Cortex of kidney (tissue), 1 donor: ENCODE measurements at places on chromosomes 6 and 20.

DNA sequence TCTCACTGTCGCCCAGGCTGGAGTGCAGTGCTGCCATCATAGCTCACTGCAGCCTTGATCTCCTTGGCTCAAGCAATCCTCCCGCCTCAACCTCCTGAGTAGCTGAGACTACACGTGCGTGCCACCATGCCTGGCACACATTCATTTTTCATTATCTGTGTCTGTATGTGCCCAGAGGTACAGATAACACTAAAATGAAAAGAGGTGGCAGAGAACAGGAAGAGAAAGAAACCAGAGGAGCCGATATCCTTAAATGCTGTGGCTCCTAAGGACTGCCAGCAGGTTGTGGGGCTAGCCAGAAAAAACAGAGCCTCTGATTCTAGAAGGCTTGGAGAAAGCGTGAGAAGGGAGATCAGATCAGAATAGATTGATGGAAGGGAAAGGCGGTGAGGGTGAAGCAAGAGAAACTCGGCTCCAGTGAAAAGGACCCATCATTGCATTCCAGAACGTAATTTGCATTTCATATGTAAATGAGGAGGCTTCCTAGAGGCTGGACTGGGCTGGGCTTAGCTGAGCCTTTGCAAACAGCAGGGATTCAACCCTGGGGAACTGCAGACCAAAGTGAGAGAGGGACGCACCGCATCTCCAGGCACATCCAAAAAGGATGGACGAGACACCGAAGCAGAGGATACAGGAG is 64.2 kb downstream of the GCNT2 start:
- DNase-seq: no peak

GRCh38 chr6:70520575-70520974 is 46.2 kb upstream of the SDHAF4 start:
- DNase-seq: no peak

GRCh38 chr6:35522151-35522550 is 9.5 kb upstream of the TULP1 start:
- no peak for DNase-seq

DNA sequence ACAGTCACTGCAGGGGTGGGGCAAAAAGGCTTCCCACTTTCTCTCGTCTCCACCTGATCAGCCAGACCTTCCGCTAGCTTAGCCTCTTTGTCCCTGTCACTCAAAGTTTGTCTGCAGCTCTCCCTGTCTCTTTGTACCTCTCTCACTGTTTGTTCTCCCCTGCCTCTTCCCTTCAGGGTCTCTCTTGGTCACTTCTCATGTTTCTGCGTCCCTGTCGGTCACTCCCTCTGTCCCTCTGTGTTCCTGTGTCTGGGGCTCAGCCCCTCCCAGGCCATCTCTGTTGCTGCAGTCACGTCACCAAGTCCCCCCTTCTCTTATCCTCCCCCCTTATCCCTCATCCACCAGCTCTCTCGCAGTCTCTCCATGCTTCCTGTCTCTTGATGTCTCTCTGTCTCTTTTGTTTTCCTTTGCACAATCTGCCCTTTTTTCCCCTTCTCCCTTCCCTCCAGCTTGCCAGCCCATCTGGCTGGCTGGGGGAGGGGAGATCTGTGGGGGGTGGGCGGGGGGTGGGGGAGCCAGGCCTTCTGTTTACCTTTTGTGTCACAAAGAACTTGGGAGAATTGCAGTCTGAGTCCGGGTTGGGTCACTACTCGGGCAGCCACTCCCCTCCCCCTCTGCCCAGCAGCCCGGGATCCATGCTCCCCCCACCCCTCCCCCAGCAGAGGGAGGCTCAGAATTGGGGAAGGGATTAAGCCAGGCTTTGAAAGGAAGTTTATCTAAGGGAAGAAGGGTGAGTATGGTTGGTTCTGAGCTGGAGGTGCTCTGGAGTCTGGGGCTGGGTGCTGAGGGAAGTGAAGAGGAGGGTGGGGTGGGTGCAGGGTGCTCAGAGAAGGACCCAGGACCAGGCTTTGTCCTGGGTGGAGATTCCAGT is 32.3 kb downstream of the FOXP4 start:
- DNase-seq: no peak

GRCh38 chr20:19975436-19975799 is 41.7 kb upstream of the NAA20 start:
- no peak for DNase-seq

- no peak for DNase-seq
Measured at GRCh38 chr6:105545228-105545920, 142.5 kb upstream of the PREP start.

- DNase-seq: no peak
Measured at GRCh38 chr20:53829724-53830521, 236.3 kb upstream of the ZNF217 start.

GRCh38 chr6:20096536-20096935 is 115.7 kb downstream of the MBOAT1 start:
- DNase-seq: no peak

DNA sequence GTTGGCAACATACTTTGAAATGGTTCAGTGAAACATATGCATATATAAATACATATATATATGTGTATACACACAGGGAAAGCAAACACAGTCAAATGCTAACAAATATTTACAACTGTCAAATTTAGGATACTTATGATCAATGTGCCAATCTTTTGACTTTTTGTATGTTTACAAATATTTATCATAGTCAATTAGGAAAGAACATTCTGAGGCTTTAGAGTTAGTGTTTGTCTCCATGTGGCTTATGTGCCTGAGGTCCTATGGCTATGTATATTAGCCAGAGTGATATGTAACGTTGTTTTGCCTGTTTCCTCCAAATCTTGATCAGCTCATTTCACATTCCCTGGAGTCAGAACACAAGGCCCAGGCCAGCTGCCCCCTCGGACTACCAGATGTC is 126.5 kb upstream of the MAN1A1 start:
- no peak for DNase-seq

DNA sequence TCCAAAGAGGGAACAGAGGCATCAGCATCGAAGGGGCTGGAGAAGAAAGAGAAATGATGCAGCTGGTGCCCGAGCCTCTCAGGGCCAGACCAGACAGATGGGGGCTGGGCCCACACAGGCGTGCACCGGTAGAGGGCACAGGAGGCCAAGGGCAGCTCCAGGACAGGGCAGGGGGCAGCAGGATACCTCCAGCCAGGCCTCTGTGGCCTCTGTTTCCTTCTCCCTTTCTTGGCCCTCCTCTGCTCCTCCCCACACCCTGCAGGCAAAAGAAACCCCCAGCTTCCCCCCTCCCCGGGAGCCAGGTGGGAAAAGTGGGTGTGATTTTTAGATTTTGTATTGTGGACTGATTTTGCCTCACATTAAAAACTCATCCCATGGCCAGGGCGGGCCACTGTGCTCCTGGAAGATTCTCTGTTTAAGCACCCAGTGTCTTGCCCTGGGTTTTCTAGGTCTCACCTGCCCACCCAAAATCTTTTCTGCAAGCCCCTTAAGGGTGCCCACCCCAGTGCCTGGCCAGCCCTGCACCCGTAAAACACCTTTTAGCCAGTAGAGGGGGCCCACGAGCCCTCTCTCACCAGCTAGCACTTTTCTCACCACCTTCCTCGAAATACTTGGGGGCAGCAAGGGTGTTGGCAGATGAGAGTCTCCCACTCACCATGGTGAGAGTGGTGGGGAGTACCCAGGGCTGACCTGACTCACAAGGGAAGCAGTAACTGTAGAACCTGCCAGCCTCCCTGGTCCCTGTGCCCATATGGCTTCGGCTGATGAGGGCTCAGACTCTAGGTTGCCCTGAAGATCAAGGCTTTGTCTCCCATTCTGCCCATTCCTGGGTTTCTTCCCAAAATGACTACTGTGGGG is 35.7 kb upstream of the ID1 start:
- DNase-seq: no peak

DNA sequence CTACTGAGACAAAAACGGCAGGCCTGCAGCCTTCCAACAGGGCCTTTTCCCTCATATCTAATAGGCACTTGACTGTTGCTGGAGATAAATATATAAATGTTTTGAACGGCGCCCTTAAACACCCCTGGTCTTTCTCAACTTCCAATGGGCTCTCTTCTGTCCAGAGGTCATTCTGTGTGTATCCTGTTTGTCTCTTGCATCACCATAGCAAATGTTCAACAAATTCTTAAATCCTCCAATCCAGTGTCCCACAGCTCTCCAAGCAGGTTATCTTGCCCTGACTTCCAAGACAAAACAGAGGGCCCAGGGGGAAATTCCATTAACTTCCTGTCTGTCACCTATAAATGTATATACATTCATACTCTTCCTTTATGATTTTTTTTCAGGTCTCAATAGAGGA is 62.0 kb downstream of the OR2J2 start:
- no peak for DNase-seq

DNA sequence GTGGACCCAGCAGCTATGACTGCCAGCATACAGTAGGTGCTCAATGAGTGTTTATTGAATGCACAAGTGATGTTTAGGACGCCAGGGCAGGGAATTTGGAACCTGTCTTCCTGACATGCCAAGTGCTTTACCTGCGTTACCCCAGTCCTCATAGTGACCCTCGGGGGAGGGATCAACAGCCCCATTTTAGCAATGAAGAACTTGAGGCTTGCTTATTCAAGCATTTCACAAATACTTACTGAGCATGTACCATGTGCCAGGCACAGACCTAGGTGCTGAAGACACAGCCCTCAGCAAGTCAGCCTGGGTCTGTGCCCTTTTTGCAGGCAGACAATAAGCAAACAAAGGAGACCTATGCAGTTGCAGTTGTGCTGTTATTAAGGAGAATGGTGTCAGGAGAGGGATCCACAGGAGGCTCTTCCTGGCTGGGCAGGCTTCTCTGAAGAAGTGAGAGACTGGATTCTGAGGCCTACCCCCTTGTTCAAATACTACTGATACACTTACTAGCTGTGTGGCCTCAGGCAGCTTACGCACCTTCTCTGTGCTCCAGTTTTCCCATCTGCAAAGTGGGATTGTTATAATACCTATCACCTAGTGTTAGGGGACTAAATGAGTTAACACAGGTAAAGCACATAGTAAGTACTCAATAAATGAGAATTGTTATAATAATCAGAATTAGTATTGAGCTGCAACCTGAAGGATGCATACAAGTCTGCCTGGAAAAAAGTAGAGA is 39.8 kb downstream of the TTLL9 start:
- no peak for DNase-seq

GRCh38 chr20:49483696-49484123 is 1.2 kb upstream of the KCNB1 start:
- DNase-seq: no peak

- DNase-seq: no peak
Measured at GRCh38 chr6:16200321-16200883, 38.0 kb upstream of the GMPR start.

- DNase-seq: no peak
Measured at GRCh38 chr6:33892581-33893346, 89.0 kb upstream of the MLN start.

DNA sequence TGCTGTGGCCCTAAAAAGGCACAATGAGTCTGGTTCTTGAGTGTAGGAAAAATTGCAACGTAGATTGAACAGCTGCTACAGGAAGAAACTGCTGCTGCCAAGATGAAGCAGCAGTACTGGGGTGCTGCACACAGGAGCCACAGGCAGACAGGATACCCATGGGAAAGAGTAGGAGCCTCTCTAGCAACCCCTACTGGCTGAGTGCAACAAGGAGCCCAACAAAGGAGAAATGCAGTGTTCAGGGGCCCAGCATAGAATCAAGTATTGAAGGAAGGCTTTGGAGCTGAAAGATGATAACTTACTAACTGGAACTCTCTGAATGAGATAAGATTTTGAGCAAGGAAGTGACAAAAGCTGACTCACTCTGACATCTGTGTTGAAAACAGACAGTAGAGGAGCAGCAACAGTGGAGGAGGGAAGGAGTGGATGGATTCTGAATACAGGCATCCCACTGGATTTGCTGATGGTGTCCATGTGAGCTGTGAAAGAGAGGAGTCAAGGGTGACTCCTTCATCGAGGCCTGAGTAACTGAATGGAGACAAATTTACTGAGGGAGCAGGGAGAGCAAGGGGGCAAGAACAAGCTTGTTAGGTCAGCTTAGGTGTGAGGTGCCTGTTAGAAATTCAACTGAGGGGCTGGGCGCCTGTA is 534.7 kb upstream of the JARID2 start:
- DNase-seq: no peak

GRCh38 chr20:35145141-35145564 is 2.0 kb downstream of the EDEM2 start:
- no peak for DNase-seq

GRCh38 chr6:36867471-36868224 is 7.0 kb downstream of the PPIL1 start:
- DNase-seq: no peak

- no peak for DNase-seq
Measured at GRCh38 chr6:2037237-2037926, 208.0 kb downstream of the GMDS start.

GRCh38 chr6:141552463-141552862 is 580.3 kb upstream of the GJE1 start:
- no peak for DNase-seq

GRCh38 chr6:112717856-112718255 is 370.7 kb downstream of the RFPL4B start:
- no peak for DNase-seq

DNA sequence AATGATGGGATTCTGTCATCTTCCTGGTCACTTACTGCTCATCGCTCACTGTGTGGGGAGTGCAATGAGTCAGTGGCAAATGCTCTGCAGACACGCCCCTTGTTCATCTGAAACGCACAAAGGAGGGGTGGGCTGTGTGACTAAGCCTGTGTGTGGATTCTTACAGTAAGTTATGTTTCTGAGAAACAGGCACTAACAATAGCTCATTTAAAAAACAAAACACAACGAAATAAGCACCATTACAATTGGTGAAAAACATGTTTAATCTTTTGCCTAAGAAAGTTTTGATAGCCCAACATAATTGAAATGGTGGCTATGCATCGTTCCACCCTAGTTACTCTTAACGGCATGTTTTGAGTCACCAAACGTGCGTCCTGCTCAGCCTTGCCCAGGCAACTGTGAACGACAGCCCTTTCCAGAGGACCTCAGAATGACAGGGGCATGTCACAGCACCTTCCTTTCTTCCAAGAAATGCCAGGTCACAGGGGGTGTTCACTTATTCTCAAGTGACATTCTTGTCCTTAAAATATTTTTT is 118.4 kb upstream of the SGK1 start:
- DNase-seq: no peak

DNA sequence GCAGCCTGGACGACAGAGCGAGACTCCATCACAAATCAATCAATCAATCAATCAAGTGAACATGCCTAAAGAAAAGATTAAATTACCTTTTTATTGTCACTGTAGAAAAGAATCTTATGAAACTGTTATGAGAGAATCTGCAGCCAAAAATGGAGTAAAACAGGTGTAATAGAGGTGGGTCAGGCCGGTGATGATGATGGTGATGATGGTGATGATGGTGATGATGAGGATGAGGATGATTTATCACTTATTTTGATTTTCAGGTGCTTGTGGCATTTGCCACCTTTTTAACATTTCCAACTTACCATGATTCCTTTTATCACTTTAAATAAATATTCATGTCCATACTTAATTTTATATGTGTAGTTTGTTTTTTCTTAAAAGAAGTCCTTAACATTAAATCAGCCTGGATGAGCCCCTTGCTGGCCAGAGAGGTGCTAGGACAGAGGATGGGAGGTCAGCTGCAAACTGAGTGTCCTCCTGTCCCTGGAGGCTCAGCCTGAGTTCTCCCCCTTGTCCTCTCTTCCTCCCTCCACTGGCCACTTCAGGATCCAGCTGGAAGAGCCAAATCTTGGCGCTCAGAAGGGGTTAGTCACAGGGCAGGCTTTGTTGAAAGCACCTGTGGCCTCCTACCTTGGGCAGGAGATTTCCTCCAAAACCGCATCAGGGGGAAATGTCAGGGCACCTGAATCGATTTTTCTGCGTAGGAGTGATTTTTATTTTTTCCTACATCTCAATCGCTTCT is 32.6 kb downstream of the SLC2A10 start:
- no peak for DNase-seq

- no peak for DNase-seq
Measured at GRCh38 chr6:30061858-30062458, 893 bp downstream of the POLR1H start.
